ENCODE measurements at places on chromosomes 2 and 18. TPM values are rescaled to one million over a fixed set of nuclear protein-coding genes. Genes with fewer than 3 reads are reported as not detected.

The POU3F3 gene
- 0.09 TPM for total RNA-seq

The FAP gene
- 1.3 TPM for total RNA-seq

The ZSWIM2 gene
- not detected for total RNA-seq

The DSG1 gene
- 0.05 TPM for total RNA-seq

The GALR1 gene
- not detected for total RNA-seq

The COL4A3 gene
- not detected for total RNA-seq

The KLHL41 gene
- total RNA-seq: not detected

All from astrocyte (in vitro differentiated cells and primary cell).